Liver (tissue), 10 donors: ENCODE measurements at places on chromosomes 3 and 15.

DNA sequence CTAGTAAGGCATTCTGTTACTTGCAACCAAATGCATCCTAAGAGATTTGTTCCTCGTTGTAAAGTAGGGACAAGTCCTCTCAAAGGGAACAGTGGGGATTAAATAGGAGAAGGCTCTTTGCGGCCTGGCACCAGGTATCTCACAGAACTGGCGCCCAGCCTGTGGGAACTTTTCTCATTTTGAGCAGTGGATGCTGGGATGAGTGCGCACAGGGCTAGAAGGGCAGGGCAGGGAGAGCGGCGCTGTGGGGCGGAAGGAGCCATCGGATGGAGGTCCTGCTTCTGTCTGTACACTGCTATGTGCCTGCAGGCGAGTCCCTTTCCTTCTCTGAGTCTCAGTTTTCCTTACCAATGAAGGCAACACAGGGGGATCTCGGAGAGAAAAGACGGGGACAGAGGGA lies 50.6 kb downstream of the WNT7A start:
- no peak for DNase-seq

DNA sequence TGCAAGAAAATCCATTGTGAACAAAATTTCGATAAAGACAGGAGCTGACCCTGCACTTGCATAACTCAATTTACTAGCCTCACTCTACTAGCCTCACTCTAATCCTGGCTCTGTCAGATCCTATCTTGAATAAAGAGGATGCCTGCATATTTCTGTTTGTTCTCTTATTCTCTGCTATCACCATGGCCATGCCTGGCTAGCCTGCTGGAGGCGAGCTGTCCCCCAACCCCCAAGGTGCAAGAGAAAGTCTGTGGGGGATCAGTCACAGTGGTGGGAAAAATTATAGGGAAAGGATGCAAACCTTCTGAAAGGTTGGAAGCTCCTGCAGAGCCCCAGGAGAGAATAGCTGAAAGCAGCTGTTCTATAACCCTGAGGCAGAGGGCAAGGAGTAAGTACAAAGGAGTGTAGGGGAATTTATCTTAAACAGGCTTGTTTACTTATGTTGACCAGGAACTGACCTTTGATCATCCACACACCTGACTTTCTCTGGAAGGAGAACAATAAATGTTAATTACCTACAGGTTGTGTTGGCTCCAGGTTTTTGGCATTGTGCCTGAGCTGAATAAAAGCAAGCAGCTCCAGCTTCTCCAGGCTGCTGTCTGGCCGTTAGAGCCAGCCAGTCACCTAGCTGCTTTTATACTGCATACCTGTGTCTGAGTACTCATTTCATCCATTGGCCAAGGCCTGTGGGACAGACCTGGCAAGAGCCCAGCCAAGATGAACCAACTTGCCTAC lies 137.7 kb upstream of the RASGRP1 start:
- no peak for DNase-seq

GRCh38 chr3:13556207-13556606 lies 7.3 kb downstream of the FBLN2 start:
- DNase-seq = no peak

DNA sequence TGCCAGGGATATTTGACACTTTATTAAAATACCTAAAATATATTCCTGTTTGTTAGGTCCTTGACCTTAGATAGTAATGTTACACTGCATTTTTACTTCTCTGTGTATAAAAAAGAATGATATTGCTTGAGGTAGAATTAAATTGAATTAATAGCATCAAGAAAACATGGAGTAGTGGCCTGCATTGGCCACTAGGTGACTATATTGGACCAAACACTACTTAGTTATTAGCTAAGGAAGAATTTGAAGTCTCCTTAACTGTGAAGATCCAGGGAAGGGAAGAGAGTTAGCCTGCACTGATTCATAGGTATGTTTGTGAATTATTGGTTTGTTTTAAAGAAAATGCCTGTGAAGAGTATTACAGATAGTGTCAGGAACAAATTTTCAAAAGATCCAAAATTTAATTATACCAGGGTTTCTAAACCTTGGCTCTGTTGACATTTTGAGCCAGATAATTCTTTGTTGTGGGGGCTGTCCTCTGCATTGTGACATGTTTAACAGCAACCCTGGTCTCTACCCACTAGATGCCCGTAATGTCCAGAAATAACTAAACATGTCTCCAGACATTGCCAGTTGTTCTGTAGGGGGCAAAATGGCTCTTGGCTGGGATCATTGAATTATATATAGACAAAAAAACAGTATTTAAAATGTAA lies 103.6 kb upstream of the THSD4 start:
- DNase-seq = no peak

- DNase-seq = no peak
Measured at GRCh38 chr15:79086814-79087213, 3.8 kb downstream of the RASGRF1 start.
